ENCODE measurements at places on chromosomes 4 and X.

DNA sequence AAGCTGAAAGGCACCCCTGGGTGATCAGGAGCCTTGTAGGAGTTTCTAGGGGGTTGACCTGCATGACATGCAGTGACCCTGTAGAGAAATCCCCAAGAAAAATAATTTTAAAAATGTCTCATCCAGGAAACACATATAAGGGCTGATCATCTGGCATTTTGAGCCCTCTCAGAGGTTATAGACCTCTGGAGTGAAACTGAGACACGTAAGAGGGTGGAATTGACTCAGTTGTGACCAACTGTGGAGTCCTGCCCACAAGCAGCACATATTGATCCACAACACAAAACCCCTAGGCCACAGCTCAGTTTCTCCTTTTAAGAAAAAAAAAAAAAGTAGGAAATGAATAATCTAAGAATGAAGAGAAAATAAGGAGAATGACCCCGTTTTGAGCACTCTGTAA is 32.5 kb upstream of the MTMR8 start:
- no peak for DNase-seq

GRCh38 chr4:48909697-48910096 is 3.1 kb upstream of the OCIAD2 start:
- DNase-seq, result peak; percentile 53

- no peak for DNase-seq
These were observed 58.4 kb upstream of the TSPAN5 start for GRCh38 chr4:98716796-98717195.

DNA sequence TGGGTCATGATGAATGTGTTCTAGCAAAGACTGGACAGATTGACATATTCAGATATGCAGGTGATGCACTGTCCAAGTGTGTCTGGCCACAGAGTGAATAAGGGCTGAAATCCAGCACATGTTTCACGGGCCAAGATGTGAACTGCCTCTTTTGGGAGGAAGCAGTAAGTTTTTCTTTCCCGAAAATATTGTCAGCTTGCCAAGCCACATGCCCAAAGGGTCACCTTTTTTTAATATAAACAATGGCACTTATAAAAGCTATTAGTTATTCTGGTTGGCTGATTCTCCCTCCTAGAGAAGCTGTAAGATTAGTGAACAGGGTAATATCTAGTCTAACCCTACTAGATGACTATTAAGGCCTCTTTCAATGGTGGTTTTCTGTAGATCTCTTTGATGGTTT is 1.5 kb upstream of the EDNRA start:
- DNase-seq, result no peak

DNA sequence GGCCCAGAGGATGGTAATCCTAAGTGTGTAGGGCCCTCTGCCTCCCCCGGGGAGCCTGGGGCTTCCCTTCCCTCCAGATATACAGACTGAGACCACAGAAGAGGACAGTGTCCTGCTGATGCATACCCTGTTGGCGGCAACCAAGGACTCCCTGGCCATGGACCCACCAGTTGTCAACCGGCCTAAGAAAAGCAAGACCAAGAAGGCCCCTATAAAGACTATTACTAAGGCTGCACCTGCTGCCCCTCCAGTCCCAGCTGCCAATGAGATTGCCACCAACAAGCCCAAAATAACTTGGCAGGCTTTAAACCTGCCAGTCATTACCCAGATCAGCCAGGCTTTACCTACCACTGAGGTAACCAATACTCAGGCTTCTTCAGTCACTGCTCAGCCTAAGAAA is 1.9 kb downstream of the TRO start:
- no peak for DNase-seq

GRCh38 chr4:14237911-14238310 is 610.4 kb upstream of the BOD1L1 start:
- no peak for DNase-seq

DNA sequence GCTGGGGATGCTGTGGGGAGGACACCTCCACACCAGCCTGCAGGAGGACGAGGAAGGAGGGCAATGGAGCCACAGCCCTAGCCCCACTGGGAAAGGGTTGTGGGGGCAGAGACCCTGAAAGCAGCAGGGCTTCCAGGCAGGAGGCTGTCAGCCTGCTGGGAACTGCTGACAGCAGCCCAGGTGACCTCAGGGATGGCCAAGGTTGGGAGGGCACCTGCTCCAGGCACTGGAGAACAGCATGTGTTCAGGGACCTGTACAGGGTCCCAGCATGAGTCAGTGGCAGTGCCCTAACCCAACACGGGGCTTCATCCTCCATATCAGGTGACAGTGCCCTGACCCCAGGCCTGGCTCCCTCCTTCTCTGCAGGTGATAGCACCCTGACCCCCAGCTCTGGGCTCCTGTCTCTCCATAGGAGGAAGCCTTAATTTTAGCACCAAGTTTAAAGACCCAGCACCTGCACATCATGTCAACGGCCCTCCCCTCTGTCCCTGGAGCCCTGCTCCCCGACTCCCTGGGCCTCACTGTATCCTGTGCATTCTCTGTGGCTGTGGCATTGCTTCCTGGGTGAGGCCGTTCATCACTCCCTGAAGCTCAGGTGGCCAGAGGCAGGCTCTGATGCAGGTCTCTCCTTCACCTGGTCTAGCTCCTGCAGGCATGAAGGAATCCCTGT is 66.3 kb downstream of the CRMP1 start:
- no peak for DNase-seq

GRCh38 chrX:14028473-14028872 is 1.2 kb downstream of the GEMIN8 start:
- no peak for DNase-seq

DNA sequence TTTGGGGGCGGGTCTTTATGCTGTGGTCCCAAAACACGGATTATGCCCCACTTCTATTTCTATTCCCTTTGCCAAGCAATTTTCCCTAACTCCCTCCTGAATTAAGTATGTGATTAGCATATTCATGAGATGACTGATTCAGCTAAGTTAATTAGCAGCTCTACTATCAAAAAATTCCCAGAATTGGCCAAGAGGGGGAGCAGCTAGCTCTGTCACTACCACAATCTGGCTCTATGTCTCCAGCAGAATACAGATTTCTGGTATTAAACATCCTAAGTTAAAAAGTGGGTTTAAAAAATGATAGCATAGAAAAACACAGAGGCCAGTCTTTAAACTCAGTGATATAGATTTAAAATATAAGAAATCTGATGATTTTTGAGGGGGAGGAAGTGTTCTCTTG is 80.3 kb downstream of the GPC4 start:
- no peak for DNase-seq

DNA sequence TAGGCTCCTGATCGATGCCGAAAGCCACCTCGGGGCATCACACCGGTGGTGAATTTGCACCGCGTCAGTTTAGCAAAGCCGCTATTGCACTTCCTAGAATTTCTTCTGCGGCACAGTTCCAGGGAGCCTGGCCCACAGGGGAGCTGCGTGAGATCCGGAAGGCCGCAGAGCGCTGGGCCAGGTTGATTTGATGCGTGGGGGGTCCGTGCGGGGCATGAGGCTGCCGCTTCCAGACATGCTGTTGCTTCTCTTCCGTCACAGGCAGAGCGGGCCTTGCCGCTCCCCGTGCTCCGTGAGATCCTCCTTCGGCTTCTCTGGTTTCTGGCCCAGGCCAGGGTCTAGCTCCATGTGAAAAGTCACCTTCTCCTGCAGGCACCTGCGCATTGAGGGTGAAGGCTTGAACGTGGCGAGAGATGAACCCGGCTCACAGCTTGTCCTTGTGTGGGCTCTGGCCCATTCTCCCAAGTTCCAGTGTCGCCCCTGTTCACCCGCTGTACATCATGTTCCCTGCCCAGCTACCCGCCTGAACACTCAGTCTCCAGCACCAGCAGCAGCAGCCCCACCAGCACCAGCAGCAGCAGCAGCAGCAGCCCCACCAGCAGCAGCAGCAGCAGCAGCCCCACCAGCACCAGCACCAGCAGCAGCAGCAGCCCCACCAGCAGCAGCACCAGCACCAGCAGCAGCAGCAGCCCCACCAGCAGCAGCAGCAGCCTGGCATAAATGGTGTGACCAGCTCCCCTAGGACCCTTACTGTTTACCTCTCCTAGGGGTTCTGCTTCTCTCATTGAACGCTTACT is 131.2 kb downstream of the TRIML1 start:
- DNase-seq, result no peak

DNA sequence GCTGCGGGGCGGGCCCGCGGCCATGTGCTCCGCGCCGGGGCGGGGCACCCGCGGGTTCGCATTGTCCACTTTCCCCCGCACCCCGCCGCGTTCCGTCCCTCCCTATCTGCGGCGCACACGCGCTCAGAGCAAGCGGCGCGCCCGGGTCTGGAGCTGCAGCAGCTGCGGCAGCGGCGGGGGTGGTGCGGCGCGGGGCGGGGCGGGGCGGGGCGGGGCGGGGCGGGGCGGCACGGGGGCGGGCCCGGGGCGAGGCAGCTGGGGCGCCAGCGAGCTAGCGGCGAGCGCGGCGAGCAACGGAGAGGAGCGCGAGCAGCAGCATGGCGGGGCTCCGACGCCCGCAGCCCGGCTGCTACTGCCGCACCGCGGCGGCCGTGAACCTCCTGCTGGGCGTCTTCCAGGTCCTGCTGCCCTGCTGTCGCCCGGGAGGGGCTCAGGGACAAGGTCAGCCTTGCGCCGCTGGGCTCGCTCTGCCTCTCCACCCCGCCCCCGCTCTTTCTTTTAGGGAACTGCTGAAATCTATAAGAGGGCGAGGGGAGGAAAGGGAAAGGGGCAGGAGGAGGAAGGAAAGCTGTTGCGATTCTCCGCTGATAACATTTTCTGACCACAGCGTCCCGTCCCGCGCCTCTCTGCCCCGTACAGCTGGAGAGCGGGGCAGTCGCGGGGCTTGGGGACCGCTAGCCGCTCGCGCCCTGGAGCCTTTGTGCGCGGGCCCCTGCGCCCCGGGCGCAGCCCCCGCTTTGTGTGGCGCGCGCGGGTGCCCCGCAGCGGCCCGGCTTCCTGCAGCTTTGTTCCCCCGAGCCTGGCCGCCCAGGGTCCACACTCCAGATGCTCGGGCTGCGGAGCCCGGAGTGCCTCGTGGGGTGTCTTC is at the start of gene TMEM131L:
TMEM131L (plus strand) TSS at position 280 of the 868 bp plus-strand sequence; CDS start at position 318, 38 bp downstream.
- DNase-seq, result peak; percentile 70

- no peak for DNase-seq
These were observed 21.4 kb downstream of the REELD1 start for GRCh38 chr4:146235654-146236177.

DNA sequence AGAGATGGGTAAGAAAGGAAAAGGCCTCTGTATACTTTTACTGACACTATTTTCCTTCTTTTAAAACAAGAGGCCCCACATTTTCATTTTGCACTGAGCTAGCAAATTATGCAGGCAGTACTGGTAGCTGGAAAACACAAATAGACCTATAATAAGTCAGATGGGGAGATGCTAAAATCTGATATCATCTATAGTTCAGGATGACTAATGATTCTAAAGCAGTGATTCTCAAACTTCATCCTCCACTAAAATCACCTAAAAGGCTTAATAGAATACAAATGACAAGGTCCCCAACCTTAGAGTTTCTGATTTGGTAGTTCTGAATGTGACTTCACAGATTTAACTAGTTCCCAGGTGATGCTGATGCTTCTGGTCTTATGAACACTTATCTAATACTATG is 247.3 kb upstream of the DIPK2B start:
- no peak for DNase-seq

GRCh38 chr4:113522433-113522832 is 239.1 kb downstream of the CAMK2D start:
- no peak for DNase-seq

- no peak for DNase-seq
These were observed 3.7 kb downstream of the SMS start for GRCh38 chrX:21944136-21944615.

DNA sequence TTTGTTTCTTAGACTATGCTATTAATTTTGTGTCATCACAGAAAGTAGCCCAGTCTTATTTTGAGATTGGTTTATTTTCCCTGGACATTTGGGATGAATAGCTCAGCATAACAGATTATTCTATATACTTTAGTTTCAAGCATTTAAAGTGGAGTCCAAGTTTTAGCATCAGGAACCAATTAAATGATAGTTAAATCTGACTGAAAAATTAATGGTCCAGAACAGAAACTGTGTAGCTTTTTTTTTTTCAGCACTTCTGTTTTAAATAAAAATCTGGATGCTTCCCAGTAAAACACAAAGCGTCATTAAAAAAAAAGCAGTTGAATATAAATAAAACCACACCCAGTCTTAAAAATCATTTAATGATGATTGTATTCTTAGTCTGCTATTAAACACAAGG is 59.4 kb upstream of the PITX2 start:
- no peak for DNase-seq

DNA sequence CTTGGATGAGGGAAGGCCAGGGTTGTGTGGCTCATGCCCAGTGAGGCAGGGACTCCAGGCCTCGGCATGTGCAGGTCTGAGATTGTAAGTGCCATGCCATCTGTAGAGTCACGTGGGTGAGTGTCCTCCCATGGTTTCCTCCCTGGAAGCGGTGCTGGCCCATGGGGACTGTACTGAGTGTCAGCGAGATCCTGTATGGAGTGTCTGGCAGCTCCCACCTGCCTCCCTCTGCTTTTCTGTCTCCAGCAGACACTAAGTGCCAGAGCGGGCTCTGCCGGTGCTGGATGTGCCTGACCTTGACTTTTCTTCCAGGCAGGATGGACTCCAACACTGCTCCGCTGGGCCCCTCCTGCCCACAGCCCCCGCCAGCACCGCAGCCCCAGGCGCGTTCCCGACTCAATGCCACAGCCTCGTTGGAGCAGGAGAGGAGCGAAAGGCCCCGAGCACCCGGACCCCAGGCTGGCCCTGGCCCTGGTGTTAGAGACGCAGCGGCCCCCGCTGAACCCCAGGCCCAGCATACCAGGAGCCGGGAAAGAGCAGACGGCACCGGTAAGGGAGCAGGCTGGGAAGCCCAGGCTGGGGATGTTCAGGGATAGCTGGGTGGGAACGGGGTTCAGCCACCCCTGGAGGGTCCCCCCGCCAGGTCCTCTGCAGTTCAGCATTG is 7.6 kb downstream of the WFS1 start:
- no peak for DNase-seq

DNA sequence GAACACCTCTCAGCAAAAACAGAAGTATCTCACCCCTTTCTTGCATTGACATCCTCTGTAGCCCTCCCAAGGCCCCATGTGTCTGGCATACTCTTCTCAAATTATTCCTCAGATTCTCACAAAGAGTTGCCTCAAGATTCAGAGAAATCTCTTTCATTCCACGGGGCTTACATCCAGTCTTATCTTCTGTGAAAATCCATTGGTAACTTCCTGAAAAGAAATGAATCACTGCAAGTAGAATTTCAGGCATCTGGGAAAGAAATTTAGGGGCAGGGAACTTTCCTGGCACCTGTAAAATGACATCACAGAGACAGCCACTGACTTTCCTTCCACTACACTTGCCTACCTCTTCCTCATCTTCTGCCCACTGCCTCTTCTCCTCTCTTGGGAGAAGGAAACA is 182.5 kb upstream of the ARHGEF9 start:
- DNase-seq, result no peak

GRCh38 chrX:75291611-75292010 is 17.7 kb downstream of the UPRT start:
- DNase-seq, result no peak

Measured in stimulated activated CD4-positive, alpha-beta T cell treated with anti-CD3 and anti-CD28 coated beads, Interleukin-4, amount 100 ng/mL, for 1 hour (primary cell).